Stimulated activated CD4-positive, alpha-beta T cell treated with anti-CD3 and anti-CD28 coated beads, Interleukin-4, amount 100 ng/mL, for 4 hours (primary cell): ENCODE measurements at places on chromosomes 5 and 9.

- DNase-seq, result no peak
Measured at GRCh38 chr5:161544350-161544765, 2.2 kb downstream of the GABRB2 start.

- no peak for DNase-seq
Measured at GRCh38 chr5:108541836-108542235, 159.9 kb upstream of the FBXL17 start.

- DNase-seq, result no peak
Measured at GRCh38 chr9:131397100-131397790, 3.4 kb downstream of the PRRC2B start.

DNA sequence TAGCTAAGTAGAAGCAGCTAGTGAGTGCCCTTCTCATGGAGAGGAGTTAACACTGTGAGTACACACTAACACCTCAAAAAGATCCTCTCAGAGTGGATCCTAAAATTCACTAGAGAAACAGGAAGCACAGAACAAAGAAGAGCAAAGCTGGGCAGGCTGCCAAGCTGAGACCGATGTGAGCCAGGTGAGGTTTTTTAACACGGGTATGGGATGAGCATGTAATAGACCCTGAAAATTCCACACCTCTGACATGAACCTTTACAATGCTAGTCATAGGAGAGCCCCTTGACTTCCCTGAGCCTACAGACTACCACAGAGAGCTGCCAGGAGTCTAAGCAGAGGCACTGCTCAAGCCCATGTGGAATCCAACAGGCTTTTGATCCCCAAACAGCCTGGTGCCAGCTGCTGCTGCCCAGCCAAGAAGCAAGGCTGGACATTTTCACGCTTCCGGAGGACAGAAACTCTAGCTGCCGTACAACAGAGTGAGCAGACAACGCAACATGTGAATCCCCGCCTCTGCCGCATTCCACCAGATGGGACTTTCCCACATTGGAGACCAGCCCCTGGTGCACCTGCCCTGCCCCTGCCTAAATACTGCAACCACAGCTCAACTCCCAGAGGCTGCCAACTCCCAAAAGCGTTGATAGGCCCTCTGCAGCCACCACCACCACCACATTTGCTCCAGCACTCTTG, 280.8 kb downstream of the CDH10 start:
- no peak for DNase-seq

GRCh38 chr5:125267636-125268248, 521.3 kb upstream of the ZNF608 start:
- no peak for DNase-seq

GRCh38 chr5:89729623-89730301, 679.8 kb downstream of the CETN3 start:
- no peak for DNase-seq

DNA sequence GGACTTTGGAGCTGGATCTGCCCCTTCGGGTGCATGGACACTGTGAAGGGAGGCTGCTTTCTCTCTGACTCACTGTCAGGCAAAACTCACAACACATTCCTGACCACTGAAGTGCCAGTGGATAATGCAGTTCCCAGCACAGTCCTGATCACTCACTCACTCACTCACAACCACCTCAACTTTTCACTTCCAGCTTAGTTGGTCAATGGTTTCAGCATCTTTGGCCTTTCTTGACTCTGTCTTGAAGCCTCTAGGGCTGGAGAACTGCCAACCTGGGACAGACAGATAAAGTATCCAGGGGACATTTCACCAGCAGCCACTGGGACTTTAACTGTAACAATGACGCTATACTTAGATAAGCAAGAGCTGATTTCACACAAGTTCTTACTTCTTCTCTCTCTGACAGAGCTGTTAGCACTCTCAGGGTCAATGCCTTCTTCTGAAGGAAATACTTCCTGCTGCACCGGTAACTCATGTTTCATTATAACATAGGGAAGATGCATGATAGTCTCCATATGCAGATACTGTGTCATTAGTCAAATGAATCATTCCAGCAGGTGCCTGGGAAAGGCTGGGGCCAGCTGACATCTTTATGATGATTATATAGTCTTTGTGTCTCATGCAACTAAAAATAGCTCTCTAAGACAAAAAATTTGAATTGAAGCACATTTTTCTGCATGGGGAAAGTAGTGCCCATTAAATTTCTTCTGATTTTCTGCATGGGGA, 499.0 kb downstream of the SEMA5A start:
- no peak for DNase-seq

GRCh38 chr5:61966997-61967396, 339.0 kb upstream of the KIF2A start:
- no peak for DNase-seq

- no peak for DNase-seq
Measured at GRCh38 chr5:117731446-117731845, 1156.8 kb upstream of the SEMA6A start.

- no peak for DNase-seq
Measured at GRCh38 chr9:81893929-81894328, 34.3 kb upstream of the SPATA31D4 start.

- DNase-seq, result no peak
Measured at GRCh38 chr5:179914032-179914755, 6.5 kb upstream of the TBC1D9B start.

DNA sequence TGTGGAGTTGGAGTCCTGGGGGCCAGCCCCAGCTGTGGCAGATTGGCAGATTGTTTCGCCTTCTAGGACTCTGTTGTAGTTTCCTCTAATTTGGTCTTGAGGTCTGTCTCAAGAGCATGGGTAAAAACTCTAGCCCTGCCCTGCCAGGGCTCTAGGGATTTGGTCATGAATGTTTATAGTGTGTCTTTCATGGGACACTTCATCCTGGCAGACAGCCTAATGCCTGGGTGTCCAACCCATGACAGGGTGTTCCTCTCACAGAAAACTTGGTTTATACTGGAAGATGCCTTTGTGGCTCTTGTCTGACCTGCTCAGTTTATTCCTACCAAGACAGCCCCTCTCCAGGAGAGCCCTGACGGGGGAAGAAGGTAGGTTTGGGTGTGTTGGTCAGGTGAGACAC, 45.5 kb downstream of the GALNT12 start:
- no peak for DNase-seq

GRCh38 chr9:132752877-132753592, 82.8 kb downstream of the GTF3C4 start:
- no peak for DNase-seq

DNA sequence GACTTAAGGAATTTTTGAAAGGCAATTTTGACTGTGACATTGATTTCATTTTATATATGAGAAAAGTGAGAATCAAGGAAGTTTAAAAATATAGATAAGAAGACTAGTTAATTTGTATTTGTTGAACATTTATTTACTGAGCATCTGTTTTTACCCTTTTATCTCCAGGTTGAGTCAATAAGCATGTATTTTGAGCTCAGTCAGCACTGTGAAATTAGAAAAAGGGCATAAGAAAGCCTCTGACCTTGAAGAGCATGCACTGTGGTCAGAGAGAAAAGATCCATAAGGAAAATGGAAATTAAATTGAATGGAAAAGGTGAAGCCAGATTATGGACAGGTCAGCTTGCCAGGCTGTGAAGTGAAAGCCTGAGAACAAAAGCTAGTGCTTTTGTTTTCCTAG, 44.4 kb downstream of the ELL2 start:
- DNase-seq, result no peak

DNA sequence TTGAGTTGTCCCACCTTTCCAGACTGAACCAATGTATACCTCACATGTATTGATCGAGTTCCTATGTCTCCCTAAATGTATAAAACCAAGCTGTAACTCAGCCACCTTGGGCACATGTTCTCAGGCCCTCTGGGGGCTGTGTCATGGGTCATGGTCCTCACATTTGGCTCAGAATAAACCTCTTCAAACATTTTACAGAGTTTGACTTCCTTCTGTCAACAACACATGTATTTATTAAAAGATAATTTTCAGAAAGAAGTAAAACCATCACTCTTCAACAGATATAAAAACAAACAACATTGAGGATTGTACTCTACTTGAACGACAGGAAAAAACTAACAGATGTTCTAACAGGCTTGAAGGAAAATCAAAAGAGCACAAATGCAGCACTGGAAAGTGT, 4.5 kb downstream of the CMBL start:
- DNase-seq, result no peak

DNA sequence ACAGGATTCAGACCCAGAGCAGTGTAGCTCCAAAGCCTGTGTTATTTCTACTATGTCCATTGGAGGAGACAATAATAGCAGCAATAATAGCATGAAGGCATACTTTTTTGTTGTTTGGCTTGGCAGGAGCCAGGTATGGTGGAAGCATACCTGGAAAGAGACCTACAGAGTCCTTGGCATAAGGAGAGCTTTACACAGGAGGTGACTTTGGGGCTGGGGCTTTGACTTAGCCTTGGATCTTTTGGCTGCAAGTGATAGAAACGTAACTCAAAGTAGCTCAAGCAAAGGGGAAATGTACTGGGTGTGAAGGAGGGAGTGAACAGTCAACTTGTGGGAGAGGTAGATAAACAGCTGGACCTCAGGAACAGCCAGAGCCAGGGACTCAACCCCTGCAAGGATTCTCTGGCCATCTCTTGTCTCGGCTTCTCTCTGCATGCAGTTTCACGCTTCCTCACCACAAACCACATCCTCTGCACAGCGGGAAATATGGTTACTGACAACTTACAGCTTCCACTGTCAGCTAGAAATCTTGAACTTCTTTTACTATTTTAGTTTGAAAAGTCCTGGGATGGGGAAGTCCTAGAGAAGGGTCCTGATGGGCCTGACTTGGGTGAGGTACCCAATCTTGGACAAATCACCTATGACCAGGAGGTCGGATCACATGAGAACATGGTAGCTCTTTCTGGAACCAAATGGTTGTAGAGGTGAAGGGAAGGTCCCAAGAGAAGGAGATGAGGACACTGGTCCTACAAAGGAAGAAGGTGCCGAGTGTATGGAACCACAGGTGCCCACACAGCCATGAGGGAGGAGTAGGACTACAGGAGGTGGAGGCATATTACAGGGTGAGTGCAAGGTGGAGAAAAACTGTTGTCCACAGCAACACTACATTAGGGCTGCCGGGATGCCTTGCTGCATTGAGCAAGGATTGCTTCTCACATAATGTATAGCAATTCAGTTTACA, 47.0 kb upstream of the TGFBR1 start:
- peak; percentile 64 for DNase-seq

- DNase-seq, result no peak
Measured at GRCh38 chr5:39422036-39422606, 2.7 kb downstream of the DAB2 start.

- no peak for DNase-seq
Measured at GRCh38 chr9:96047741-96048103, 172.2 kb downstream of the ERCC6L2 start.

- DNase-seq, result no peak
Measured at GRCh38 chr5:88826646-88827585, 56.1 kb downstream of the MEF2C start.

DNA sequence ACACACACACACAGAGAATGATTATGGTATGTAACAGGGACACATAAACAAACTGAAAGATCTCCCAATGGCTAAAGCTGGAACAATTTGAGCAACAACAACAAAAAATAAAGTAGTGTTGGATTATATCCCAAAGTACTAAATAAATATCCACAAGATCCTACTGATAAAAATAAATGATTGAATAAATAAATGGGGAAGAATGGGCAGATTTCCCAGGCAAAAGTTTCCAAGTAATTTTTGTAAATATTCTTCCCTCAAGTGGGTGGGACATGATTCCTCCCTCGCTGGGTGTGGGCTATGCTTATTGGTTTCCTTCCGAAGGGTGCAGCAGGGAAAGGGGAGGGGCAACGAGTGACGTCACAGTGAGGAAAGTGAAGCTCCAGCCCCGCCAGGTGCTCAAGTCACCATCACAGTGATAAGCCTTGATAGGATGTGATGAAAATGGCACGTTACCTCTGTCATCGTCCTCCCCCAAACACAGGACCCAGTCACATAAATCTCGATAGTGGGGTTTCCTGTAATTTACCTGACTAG, 295.3 kb downstream of the DRD1 start:
- DNase-seq, result no peak

DNA sequence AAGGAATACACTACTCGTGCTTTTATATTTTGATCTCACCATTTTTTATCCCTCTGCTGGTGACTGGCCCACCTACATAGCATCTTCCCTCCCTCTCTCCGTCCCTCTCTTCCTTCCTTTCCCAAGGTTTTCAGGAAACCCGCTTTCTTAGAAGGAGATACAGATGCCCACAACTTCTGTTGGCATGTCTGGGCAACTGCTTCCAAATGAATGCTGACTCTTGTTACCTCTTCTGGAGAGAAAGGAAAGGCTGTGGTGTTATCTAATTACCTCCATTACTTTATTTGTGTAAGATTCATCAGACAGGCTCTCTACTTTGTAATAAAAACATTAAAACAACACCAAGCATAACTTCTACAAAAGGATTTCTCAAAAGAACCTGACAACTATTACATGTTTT, 20.2 kb downstream of the FANCC start:
- no peak for DNase-seq

DNA sequence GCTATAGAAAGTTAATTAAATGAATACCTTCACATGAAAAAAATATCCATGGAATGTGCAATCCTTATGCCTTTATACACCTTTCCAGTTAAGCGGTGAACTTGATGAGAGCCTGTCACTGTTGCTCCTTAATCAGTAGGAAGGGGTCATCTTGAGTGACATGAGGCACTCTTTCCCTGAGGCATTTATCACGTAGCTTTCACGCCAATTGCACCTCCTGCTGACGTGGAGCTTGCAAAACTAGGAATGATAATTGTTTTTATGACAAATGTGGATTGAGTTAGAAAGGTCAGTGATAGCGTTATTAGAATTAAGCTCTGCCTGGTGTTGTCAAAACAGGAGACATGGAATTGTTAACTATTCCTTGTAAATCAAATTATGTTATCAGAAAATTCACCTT, 79.7 kb downstream of the SLF1 start:
- no peak for DNase-seq

DNA sequence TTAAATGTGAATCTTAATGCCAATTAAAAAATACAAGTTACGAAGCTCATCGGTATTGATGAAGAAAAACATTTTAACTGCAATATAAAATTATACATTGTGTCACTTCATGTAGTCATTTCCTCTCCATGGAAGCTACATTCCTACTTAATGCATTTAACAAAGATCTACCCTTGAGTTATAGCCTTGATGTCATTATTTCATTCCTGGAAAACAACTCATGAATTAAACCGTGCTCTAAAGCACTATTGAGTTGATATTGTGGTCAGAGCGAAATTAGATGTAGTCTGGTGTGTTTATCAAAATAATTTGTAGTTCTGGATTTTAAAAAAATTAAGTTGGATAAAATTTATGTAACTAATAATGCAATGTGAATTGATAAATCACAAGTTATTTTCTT, 11.1 kb downstream of the C5orf47 start:
- no peak for DNase-seq

- DNase-seq, result peak; percentile 50
Measured at GRCh38 chr5:159412284-159413046, 82.2 kb upstream of the IL12B start.

GRCh38 chr9:73011181-73011750, 58.4 kb upstream of the ALDH1A1 start:
- DNase-seq, result no peak
